ENCODE measurements at places on chromosomes 16 and 17.

DNA sequence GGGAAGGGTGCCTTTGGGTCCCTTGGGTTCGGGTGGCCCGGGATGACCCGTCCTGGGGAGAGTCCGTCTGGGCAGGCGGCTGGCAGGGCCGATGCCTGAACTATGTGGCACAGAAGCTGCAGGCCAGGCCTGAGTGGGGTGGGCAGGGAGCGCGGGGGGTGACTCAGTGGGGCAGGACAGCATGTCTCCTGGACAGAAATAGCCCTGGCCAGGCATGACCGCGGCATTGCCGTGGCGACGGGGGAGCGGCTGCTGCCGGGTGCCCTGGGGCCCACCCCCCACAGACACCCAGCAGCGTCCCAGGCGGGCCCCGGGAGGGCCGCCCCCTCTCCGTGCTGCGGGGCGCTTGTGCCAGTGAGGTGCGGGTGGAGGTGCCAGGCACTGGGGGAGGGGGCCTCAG, 1.8 kb upstream of the C1QTNF8 start:
- no peak for DNase-seq

DNA sequence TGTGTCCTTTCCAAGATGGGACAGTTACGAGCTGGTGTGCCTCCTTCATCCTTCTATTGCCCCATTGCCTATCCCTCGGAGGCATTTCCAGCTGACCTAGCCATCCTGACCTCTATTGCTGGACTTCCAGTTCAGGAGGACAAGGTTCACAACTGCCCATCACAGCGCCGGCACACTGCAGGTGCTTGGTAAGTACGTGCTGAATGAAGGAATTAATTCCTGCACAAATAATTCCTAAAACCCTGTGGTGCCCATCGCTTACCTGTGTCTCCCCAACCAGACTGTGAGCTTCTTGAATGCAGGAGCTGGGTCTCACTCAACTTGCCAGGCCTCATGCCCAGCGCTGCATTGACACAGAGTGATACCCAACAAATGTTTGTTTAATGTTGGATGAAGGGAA, 13.0 kb downstream of the ALOX15B start:
- no peak for DNase-seq

GRCh38 chr17:3167574-3167973, 29.7 kb upstream of the OR1A2 start:
- DNase-seq = no peak

GRCh38 chr16:1920727-1921171, 2.5 kb upstream of the HS3ST6 start:
- no peak for DNase-seq

GRCh38 chr16:57483725-57484514, 2.4 kb downstream of the DOK4 start:
- no peak for DNase-seq

DNA sequence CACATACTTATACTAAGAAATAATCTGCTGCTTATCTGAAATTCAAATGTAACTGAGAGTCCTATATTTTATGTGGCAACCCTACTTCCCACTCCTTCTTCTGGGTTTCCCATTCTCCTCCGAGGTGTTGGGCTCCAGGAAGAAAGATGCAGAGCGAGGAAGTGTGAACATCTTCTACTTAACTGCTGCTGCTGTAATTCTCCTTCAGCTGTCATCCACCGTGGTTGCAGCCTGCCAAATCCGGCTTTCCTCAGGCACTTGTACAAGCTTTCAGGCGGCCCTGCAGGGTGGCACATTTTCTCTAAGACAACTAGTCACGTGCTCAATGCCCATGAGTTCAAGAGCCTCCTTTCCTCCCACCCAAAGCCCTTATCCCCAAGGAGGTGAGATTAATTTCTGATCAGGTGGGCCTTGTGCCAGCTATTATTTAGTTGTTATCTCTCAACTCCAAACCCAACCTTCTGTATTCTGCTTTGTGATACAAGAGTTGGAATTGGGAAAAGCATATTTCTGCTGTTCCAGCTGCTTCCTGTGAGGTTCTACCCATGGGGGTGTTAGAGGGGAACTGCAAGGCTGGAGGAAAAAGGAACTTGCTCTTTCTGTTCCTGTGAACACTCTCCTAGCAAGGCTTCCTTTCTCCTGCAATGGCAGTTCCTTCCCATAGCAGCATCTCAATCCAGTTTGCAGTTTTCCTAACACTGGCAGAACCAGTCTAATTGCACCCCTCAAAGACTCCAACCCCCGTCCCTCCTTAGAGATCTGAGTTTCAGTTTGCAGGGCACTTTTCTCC, 67.6 kb upstream of the RBBP6 start:
- DNase-seq = no peak

DNA sequence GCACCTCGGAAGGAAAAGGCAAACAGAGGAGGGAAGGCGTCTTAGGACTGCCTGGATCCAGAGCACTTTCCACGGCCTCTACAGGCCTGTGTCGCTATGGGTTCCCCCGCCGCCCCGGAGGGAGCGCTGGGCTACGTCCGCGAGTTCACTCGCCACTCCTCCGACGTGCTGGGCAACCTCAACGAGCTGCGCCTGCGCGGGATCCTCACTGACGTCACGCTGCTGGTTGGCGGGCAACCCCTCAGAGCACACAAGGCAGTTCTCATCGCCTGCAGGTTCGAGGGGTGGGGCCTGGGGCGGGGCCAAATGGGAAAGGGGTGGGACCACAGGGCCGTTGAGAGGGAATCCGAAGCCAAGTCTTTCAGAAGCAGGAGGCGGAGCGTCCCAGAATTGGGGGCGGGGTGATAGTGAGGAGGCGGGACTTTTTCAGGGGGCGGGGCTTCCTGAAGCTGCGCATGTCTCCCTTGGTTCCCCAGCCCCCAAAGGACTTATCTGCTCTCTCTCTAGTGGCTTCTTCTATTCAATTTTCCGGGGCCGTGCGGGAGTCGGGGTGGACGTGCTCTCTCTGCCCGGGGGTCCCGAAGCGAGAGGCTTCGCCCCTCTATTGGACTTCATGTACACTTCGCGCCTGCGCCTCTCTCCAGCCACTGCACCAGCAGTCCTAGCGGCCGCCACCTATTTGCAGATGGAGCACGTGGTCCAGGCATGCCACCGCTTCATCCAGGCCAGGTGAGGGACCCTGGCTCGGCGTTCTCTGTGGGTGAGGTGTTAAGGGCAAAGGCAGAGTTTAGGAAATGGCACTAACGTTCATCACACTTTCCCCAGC, 939 bp downstream of the BCL6B start:
- DNase-seq = peak; percentile 90

GRCh38 chr16:77589071-77589765, 133.1 kb upstream of the NUDT7 start:
- DNase-seq = no peak

DNA sequence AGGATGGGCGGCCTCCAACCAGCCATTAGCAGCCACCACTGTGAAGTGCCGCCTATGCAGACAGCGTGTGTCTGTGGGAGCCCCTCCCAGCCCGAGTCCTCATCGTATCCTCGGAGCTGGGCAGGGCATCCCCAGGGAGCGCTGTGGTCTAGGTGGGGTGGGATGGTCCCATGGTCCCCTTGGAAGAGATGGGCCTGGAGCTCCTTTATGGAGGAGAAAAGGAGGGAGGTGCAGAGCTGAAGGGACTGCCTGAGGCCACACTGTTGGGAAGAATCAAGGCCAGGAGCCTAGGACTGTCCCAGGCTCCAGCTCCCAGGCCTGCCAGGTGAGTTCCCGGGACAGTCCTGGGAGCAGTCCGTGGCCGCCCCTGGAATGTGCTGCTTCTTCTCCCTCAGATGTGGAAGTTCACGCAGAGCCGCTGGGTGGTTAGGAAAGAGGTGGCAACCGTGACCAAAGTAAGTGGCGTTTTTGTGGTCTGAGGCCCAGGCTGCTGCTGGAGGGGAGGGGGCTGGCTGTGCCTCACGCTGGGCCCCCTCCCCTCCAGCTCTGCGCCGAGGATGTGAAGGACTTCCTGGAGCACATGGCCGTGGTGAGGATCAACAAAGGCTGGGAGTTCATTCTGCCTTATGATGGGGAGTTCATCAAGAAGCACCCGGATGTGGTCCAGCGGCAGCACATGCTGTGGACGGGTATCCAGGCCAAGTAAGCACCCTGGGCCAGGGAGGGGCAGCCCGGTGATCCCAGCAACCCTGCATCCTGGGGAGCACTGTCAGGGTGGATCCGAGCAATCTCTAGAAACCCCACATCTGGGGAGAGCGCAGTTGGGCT, 27.0 kb downstream of the POLR3E start:
- DNase-seq = no peak

- no peak for DNase-seq
Measured at GRCh38 chr17:75153780-75154194, 525 bp downstream of the JPT1 start.

Measured in activated CD4-positive, alpha-beta T cell treated with anti-CD3 and anti-CD28 coated beads, Interleukin-2, amount 50 U/mL, for 24 hours (primary cell).